ENCODE measurements at places on chromosomes 11 and 22. TPM values are rescaled to one million over a fixed set of nuclear protein-coding genes. Genes with fewer than 3 reads are reported as not detected.

GRCh38 chr22:44179989-44180705, 578 bp upstream of the PARVG start:
- no peak for DNase-seq
- no peak overlapping the region for H3K27ac ChIP-seq
- H3K36me3 ChIP-seq = peaks cover 3% of the 10 kb centered on the region

- DNase-seq = no peak
- H3K27me3 ChIP-seq = no peaks in the 10 kb centered on the region
- H3K36me3 ChIP-seq = no peaks in the 10 kb centered on the region
- H3K4me1 ChIP-seq = peaks cover 32% of the 10 kb centered on the region
- H3K27ac ChIP-seq = no peak overlapping the region
Measured at GRCh38 chr11:100681064-100681502, 6.0 kb upstream of the ARHGAP42 start.

GRCh38 chr22:37632174-37633088, 7.0 kb upstream of the SH3BP1 start:
- no peaks in the 10 kb centered on the region for H3K27me3 ChIP-seq
- H3K36me3 ChIP-seq = peaks cover 6% of the 10 kb centered on the region
- DNase-seq = no peak
- peaks cover 23% of the 10 kb centered on the region for H3K4me1 ChIP-seq
- no peak overlapping the region for H3K4me3 ChIP-seq

PLEKHB1 gene
- total RNA-seq = 8.0 TPM

DNA sequence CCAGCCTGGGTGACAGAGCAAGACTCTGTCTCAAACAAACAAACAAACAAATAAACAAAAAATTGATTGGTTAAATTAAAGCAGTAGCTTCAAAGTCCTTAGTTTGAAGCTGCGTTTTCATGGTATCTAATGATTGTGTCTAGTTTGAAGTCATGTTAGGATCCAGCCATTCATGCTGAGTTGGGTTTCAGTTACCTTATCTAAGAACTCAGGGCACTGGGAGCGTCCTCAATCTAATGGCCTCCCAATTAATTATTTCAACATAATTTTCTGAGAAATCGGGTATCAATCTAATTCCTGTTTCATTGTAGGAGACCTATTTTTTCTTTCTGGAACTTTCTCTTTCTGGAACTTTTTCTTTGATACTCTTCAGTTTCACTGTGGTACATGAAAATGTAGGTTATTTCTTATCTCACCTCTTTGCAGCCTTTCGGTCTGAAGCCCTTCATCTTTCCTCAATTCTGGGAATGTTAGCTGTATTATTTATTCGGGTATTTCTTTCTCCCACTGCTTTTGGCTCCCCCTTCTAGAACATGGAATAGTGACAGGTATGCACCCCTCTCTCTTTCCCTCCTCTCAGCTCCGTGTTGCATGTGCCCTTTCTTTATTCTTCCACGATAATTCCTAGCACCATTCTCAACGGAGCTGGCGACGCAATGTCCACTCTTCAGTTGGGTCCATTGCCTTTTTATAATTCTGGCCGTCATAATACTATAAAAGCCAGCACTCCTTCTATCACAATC, 24.3 kb upstream of the B4GALNT4 start:
- H3K4me1 ChIP-seq = peaks cover 3% of the 10 kb centered on the region
- no peak for DNase-seq
- no peak overlapping the region for H3K4me3 ChIP-seq
- H3K27ac ChIP-seq = no peak overlapping the region
- H3K27me3 ChIP-seq = peaks cover 1% of the 10 kb centered on the region
- H3K36me3 ChIP-seq = no peaks in the 10 kb centered on the region

- H3K27ac ChIP-seq = peak within 1 kb of the TSS; percentile 94
- DNase-seq = peak; percentile 68
- peaks cover 56% of the 10 kb centered on the region for H3K4me1 ChIP-seq
- H3K4me3 ChIP-seq = peak within 1 kb of the TSS; percentile 83
- no peaks in the 10 kb centered on the region for H3K36me3 ChIP-seq
Measured at GRCh38 chr11:67372993-67373647, at the start of gene CLCF1. Gene CLCF1, minus strand, starts transcription at chr11:67373598. Its CDS starts 59 bp downstream, at chr11:67373539.

DNA sequence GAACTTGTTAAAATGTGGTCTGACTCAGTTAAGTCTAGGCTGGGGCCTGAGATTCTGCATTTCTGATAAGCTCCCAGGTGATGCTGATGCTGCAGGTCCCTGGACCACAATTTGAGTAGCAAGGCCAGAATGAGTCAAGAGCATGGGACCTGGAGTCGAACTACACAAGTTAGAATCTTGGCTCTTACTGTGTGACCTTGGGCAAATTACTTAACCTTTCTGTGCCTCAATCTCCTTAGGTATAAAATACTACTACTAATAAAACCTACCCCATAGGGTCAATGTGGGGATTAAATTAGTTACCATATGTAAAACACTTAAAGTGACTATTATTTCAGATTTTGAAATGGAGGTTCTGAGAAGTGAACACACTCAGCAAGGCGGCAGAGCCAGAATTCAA, 34.3 kb downstream of the GDPD5 start:
- peaks cover 36% of the 10 kb centered on the region for H3K4me1 ChIP-seq
- no peak overlapping the region for H3K4me3 ChIP-seq
- H3K27me3 ChIP-seq = no peaks in the 10 kb centered on the region
- no peaks in the 10 kb centered on the region for H3K36me3 ChIP-seq
- no peak for DNase-seq

SPA17 gene
- 3.8 TPM for total RNA-seq

GRCh38 chr22:37681556-37682049, 4.5 kb upstream of the NOL12 start:
- DNase-seq = no peak
- H3K4me1 ChIP-seq = peaks cover 21% of the 10 kb centered on the region
- no peak overlapping the region for H3K4me3 ChIP-seq
- H3K27me3 ChIP-seq = no peaks in the 10 kb centered on the region

ACTN3 gene
- total RNA-seq = 0.11 TPM

GRCh38 chr22:49936973-49937757, 18.7 kb downstream of the CRELD2 start:
- H3K27me3 ChIP-seq = no peaks in the 10 kb centered on the region
- H3K36me3 ChIP-seq = no peaks in the 10 kb centered on the region
- no peak overlapping the region for H3K27ac ChIP-seq
- H3K4me1 ChIP-seq = peaks cover 16% of the 10 kb centered on the region
- DNase-seq = no peak

GRCh38 chr11:123531325-123531724, 101.3 kb downstream of the GRAMD1B start:
- DNase-seq = no peak
- H3K4me3 ChIP-seq = no peak overlapping the region
- no peaks in the 10 kb centered on the region for H3K4me1 ChIP-seq
- H3K27me3 ChIP-seq = no peaks in the 10 kb centered on the region
- no peak overlapping the region for H3K27ac ChIP-seq

DNA sequence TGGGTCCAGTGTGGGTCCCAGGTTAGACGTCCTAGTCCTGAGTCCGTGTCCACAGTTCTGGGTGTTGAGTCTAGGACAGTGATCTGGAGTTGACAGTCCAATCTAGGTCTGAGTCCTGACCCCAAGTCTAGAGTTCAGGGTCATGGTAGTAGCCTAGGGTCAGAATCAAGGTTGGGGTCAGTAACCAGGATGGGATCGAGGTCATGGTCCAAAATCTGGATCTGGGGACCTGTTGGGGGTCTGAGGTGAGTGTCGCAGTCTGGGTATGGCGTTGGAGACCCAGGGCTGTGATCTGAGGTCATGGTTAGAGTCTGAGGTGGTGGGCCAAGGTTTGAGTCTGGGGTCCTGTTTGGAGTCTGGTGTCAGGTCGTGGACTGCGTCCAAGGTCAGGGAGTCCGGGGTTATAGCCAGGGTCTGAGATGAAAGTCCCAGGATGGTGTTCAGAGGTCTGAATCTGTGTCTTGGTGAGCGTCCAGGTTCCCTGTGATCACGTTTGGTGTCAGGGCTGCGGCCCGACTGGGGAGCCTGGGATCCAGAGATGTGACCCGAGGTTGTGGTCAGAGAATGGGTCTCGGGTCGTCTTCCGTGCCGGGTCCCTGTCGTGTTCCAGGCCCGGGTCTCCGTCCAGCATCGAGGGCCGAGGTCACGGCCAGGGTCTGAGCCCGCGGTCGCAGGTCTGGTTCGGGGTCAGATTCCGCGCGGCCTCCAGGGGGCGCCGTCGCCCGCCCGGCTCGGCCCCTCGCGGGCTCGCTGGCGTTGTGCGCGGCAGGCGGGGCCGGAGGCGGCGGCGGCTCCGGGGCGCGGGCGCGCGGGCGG, 432 bp upstream of the GRK2 start:
- no peaks in the 10 kb centered on the region for H3K27me3 ChIP-seq
- peaks cover 49% of the 10 kb centered on the region for H3K4me1 ChIP-seq
- DNase-seq = peak; percentile 84
- no peaks in the 10 kb centered on the region for H3K36me3 ChIP-seq

- H3K4me3 ChIP-seq = no peak overlapping the region
- no peaks in the 10 kb centered on the region for H3K4me1 ChIP-seq
- H3K27me3 ChIP-seq = peaks cover 22% of the 10 kb centered on the region
- H3K36me3 ChIP-seq = no peaks in the 10 kb centered on the region
- no peak for DNase-seq
- no peak overlapping the region for H3K27ac ChIP-seq
Measured at GRCh38 chr11:111366560-111367410, 12.3 kb downstream of the POU2AF1 start.

FSHB gene
- total RNA-seq = not detected

P2RY6 gene
- 0.51 TPM for total RNA-seq

GAL3ST1 gene
- total RNA-seq = 0.40 TPM

DNA sequence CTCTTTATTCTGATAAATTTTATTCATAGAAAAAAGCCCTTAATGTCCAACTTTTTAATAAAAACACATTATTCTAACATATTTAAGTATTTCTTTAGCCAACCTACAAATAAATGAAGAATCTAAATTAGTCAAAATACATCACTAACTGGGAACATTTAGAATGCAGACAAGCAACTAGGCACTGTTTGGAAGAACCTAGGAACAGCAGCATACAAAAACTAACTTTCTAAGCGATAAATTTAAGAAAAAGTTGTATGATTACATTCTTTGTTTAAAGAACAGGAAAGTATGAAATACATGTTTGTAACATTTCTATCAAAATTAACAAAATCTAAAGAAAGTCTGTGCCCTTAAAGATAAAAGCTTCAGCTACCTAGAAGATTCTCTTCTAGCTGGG, 35.3 kb downstream of the PI4KA start:
- H3K4me1 ChIP-seq = no peaks in the 10 kb centered on the region
- H3K27me3 ChIP-seq = no peaks in the 10 kb centered on the region
- no peak for DNase-seq
- no peak overlapping the region for H3K4me3 ChIP-seq

- no peak for DNase-seq
- no peaks in the 10 kb centered on the region for H3K4me1 ChIP-seq
- H3K27ac ChIP-seq = no peak overlapping the region
- H3K27me3 ChIP-seq = no peaks in the 10 kb centered on the region
- H3K36me3 ChIP-seq = peaks cover 3% of the 10 kb centered on the region
Measured at GRCh38 chr11:11115475-11115874, 237.6 kb downstream of the CSNK2A3 start.

- no peak for DNase-seq
- no peak overlapping the region for H3K27ac ChIP-seq
Measured at GRCh38 chr11:42906226-42906625, 405.6 kb upstream of the API5 start.

- DNase-seq = no peak
- H3K27me3 ChIP-seq = no peaks in the 10 kb centered on the region
- no peak overlapping the region for H3K27ac ChIP-seq
- no peaks in the 10 kb centered on the region for H3K36me3 ChIP-seq
- no peaks in the 10 kb centered on the region for H3K4me1 ChIP-seq
- no peak overlapping the region for H3K4me3 ChIP-seq
Measured at GRCh38 chr11:71171576-71171975, 80.8 kb downstream of the SHANK2 start.

GRCh38 chr11:30921811-30922210, 335.7 kb upstream of the MPPED2 start:
- DNase-seq = no peak
- no peaks in the 10 kb centered on the region for H3K36me3 ChIP-seq
- no peak overlapping the region for H3K4me3 ChIP-seq

DNA sequence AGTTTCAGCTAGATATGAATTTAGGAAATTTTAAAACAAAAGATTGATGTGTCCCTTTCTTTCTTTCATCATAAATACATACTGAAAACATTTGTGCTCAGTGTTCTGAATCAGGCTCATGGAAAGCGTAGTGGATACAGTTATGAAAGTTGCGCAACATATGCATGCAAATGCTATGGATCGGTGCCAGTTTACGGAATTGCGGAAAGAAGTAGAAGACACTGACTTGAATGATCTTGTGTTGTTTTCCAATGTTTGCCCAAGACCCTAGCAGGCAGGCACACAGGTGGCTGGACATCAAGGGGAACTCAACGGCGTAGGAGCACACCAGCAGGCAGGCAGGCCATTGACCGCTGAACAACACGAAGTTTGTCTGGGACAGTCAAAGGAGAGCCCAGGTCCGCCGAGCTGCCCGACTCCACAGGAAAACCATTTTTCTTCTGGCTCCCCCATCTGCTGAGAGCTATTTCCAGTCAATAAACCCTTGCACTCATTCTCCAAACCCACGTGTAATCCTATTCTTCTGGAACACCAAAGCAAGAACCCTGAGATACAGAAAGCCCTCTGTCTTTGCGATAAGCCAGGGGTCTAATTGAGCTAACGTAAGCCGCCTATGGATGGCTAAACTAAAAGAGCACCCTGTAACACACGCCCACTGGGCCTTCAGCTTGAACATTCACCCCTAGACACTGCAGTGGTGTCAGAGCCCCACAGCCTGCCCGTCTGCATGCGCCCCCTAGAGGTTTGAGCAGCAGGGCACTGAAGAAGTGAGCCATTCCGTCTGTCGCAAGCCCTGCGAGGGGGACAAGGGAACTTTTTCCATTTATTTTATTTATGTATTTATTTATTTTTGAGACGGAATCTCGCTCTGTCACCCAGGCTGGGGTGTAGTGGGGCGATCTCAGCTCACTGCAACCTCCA, 7.4 kb upstream of the BIRC3 start:
- H3K4me1 ChIP-seq = peaks cover 26% of the 10 kb centered on the region
- no peaks in the 10 kb centered on the region for H3K27me3 ChIP-seq
- no peak overlapping the region for H3K4me3 ChIP-seq
- DNase-seq = no peak

DNA sequence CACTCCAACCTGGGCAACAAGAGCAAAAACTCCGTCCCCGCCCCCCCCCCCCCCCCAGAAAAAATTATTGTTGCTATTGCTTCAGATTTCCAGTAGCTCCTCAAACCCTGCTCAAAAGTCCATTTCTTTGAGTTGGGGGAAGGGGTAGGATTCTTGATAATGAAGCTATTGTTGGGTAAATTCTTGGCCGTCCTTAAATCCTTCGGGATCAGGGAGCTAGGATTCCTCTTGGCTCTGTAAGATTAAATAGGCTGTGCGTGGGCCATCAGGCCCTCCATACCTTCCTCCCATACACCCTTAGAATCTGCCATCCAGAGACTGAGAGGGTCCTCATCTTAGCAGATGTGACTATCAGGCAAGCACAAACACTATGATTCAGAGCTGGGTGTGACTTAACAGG, 16.4 kb downstream of the YWHAH start:
- peaks cover 20% of the 10 kb centered on the region for H3K36me3 ChIP-seq
- H3K4me1 ChIP-seq = no peaks in the 10 kb centered on the region
- H3K4me3 ChIP-seq = no peak overlapping the region
- DNase-seq = no peak

C1QTNF4 gene
- total RNA-seq = 4.7 TPM

- no peak for DNase-seq
- no peaks in the 10 kb centered on the region for H3K27me3 ChIP-seq
- H3K4me3 ChIP-seq = no peak overlapping the region
- H3K36me3 ChIP-seq = peaks cover 29% of the 10 kb centered on the region
- no peak overlapping the region for H3K27ac ChIP-seq
Measured at GRCh38 chr11:78210000-78210608, 21.4 kb downstream of the USP35 start.

- no peak within 1 kb of the TSS for H3K27ac ChIP-seq
- H3K4me3 ChIP-seq = no peak within 1 kb of the TSS
- H3K4me1 ChIP-seq = no peaks in the 10 kb centered on the region
- no peaks in the 10 kb centered on the region for H3K36me3 ChIP-seq
Measured at GRCh38 chr11:65058419-65059054, at the start of gene NAALADL1. Gene NAALADL1, minus strand, starts transcription at chr11:65058553. Its CDS starts 32 bp downstream, at chr11:65058521.
